Caco-2 (cell line): ENCODE measurements at places on chromosomes 1 and 21.

GRCh38 chr1:22257290-22258275 is 114.7 kb upstream of the WNT4 start:
- DNase-seq, result peak; percentile 50

DNA sequence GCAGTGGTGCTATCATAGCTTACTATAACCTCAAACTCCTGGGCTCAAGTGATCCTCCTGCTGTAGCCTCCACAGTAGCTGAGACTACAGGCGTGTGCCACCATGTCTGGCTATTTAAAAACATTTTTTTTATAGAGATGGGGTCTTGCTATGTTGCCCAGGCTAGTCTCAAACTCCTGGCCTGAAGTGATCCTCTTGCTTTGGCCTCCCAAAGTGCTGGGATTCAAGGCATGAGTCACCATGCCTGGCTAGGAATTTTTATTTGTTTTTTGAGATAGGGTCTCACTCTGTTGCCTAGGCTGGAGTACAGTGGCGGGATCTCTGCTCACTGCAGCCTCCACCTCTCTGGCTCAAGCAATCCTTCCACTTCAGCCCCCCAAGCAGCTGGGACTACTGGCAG is 8.8 kb upstream of the RABGAP1L start:
- DNase-seq, result no peak

DNA sequence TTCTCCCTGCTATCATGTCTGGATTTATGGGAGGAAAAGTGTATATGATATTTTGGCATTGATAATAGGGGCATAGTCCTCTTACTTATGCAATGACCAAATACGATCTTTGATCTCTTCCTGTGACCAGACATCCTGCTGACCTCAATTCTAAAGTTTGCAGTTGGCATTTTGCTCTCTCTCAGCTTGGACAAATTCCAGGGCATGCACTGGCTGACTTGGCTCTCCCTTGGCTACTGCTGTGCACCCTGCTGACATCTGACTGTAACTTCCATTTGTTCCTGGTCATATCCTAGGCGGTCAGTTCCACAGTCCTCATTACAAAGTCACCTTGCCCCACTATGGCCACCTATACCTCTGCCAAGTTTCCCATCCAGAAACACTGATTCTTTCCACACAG is 380.7 kb upstream of the NR5A2 start:
- no peak for DNase-seq

DNA sequence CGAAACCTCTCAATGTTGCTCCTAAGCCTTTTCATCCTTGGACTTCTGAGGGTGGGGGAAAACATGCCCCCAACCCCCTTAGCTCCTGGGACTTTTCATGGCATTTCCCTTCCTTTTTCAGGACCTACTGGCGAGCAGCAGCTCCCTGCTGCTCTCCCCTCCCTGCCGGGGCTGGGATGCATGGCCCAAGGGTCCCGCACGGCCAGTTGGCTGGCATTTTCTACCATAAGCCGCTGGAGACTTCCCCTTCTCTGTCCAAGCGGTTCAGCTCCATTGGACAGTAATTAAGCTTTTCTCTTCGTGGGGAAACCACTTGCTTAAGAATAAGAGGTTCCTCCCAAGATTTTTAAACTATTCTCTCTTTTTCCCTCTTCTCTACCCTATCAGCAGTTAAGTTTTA is 52.8 kb downstream of the FCRL5 start:
- DNase-seq, result no peak

- no peak for DNase-seq
Measured at GRCh38 chr21:46050668-46051378, 47.1 kb upstream of the COL6A2 start.
